Ovary (tissue), 10 donors: ENCODE measurements at places on chromosomes 7 and 10. TPM values are rescaled to one million over a fixed set of nuclear protein-coding genes. Genes with fewer than 3 reads are reported as not detected.

GRCh38 chr7:40536421-40536820 is 401.6 kb downstream of the SUGCT start:
- no peak for DNase-seq
- H3K36me3 ChIP-seq = no peaks in the 10 kb centered on the region
- no peaks in the 10 kb centered on the region for H3K4me1 ChIP-seq
- H3K27me3 ChIP-seq = no peaks in the 10 kb centered on the region
- no peak overlapping the region for H3K27ac ChIP-seq

GCK gene
- total RNA-seq = 1.1 TPM

GRCh38 chr10:129908406-129908805 is 55.7 kb downstream of the EBF3 start:
- no peaks in the 10 kb centered on the region for H3K4me1 ChIP-seq
- H3K4me3 ChIP-seq = no peak overlapping the region
- no peak overlapping the region for H3K27ac ChIP-seq
- no peaks in the 10 kb centered on the region for H3K27me3 ChIP-seq
- H3K36me3 ChIP-seq = no peaks in the 10 kb centered on the region
- no peak for DNase-seq

- no peaks in the 10 kb centered on the region for H3K4me1 ChIP-seq
- H3K4me3 ChIP-seq = no peak overlapping the region
- no peak overlapping the region for H3K27ac ChIP-seq
- DNase-seq = no peak
Observed at GRCh38 chr7:108486291-108486966, 30.2 kb upstream of the NRCAM start.

- no peak overlapping the region for H3K4me3 ChIP-seq
- DNase-seq = no peak
- no peak overlapping the region for H3K27ac ChIP-seq
- H3K4me1 ChIP-seq = no peaks in the 10 kb centered on the region
- no peaks in the 10 kb centered on the region for H3K27me3 ChIP-seq
Observed at GRCh38 chr7:147640821-147641220, 949.7 kb upstream of the C7orf33 start.
